ENCODE measurements at places on chromosomes 7 and 10.

DNA sequence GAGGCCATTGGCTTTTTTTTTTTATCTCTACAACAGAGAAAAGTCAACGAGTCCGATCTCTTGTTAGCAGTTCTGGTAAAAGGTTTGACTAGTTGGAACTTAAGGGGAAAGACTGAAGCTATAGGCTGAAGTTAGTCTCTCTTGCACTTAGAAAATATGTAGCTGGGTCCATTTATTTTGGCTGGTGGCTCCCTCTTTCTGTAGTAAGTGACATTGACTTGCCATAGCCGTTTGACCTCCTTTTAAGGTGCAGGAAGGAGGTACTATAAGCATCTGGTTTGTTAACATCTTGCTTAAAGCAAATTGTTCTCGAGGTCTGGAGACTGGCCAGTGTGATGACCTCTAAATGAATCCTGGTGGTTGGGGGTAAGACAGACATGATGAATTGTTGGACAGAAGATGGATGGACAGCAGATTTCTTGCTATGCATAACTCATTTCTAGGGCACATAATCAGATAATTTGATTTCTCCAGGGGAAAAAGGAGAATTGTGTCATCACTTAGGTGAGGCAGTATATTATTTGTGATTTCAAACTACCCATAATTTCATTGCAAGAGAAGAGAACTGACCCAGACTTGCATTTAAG is 356.3 kb upstream of the GALNT17 start:
- no peak for DNase-seq

DNA sequence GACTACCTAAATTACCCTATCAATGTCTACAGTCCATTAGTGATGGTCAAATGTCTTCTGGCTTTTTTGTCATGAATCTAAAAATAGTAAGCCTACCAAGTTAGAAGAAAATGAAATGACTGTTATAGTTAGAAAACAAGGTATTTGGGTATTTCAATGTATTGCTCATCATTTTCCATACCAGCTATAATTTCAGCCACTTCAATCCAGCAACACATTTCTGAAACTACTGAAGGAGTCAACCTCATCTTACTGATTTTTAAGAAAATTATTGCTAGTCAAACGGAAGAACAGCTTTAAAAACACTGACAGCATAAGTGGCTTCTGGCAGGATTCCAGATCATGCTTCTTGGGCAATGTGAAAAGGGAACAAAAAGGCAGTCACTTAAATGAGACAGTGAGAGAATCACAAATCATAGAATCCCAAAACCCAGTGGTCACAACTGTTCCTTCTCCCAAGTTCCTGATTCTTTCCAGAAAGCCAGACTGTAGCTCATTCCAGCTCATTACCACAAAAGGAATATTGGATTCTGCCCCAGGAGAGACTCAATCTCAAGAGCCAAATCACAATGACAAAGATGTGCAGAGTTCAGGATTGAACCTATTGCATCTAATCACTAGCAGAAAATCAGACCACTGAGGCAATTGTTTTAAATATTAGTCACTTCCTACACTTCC is 61.2 kb upstream of the LRRN3 start:
- DNase-seq: no peak

DNA sequence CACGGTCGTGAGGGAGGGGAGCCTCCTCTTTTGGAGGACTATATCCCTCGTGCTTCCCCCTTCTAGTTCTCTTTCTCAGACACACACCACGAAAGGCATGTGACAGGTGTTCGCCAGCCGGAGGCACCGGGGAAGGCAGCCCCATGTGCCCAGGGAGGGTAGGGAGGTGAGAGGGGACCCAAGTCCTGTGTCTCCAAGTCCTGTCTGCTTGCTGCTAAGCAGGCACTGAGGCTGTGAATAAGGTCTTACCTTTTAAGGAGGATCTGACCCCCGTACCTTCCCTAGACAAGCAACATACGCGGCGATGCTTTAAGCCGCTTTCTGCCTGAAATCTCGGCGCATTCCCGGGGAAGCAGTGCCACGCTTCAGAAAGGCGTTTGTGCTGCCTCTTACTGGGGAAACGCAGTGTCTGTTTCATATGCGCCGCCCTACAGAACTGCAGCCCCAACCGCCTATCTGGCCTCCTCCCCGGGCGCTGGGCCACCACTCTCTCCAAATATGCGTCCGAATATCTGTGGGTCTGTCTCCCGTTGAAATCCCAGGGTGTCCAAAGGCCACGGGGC is 770 bp downstream of the PLXNA4 start:
- DNase-seq: no peak

DNA sequence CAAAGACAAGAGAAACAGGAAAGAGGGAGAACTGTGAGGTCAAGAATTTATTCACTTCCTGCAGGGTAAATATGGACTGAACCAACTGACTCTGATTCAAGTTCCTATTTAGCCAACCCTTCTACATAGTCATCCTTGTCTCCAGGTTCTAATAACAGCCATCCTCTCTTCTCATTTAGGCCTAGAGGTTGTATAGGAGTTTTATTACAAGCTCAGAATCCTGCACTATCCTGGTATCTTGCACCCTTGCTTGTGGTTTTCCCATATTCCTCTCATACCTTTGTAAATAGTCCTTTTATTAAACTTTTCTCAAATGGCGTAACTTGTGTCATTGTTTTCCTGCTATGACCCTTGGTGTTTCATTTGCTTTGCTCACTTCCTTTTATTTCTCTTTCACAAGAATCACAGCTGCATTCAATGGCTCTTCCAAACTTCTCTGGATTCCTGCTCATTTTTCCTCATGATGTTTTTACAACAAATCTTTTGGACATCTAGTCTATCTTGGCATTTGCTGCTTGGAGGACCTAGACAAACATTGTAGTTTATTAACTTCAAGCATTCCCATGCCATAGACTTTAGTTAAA is 12.4 kb upstream of the OR2A5 start:
- no peak for DNase-seq

DNA sequence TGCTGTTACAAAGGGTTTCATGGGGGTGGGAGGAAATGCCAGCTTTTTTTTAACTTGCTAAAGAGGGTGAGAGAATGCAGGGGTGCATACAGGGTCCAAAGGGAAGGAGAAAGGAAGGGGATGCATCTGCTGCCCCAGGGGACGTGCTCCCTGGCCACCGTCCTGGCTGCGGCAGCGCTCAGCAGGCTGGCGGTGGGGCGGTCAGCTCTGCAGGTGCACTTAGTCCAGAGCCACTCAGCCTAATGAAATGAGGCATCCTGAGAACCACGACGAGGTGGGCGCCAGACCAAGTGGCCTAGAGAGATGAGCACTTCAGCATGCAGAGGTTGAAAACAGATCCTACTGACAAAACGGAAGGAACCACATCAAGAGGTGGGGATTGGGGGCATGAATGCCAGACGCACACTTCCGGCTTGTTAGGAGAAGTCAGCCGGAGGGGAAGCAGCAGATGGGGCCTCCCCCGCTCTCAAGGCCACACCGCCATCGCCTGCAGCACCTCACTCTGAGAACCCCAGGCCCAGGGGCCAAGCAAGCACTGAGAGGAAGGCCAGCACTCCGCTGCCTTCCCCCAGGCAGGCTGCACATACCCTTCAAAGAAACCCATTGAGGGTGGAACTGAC is 94.5 kb downstream of the MAD1L1 start:
- peak; percentile 22 for DNase-seq

- DNase-seq: no peak
These were observed 262.3 kb downstream of the NEBL start for GRCh38 chr10:20634839-20635238.

All from stimulated activated CD4-positive, alpha-beta T cell treated with anti-CD3 and anti-CD28 coated beads, TNF-alpha, amount 100 ng/mL, for 24 hours (primary cell).